OCI-LY7 (cell line): ENCODE measurements at places on chromosomes 4 and X. TPM values are rescaled to one million over a fixed set of nuclear protein-coding genes. Genes with fewer than 3 reads are reported as not detected.

PPP4R3C gene
- total RNA-seq = not detected in 2 replicates

AR gene
- not detected in 2 replicates for total RNA-seq

MMRN1 gene
- total RNA-seq = 0.13 TPM in 1 of 2 replicates, not detected in the other

SCML1 gene
- total RNA-seq = not detected in 2 replicates

ASB9 gene
- not detected in 2 replicates for total RNA-seq

GPRIN3 gene
- total RNA-seq = 9.3 and 9.9 TPM in 2 replicates

MAD2L1 gene
- total RNA-seq = 112 TPM in 2 replicates

ZNF630 gene
- 1.3 and 1.9 TPM in 2 replicates for total RNA-seq

ENAM gene
- total RNA-seq = 3.5 and 6.2 TPM in 2 replicates

PRPS1 gene
- 80.0 and 88.3 TPM in 2 replicates for total RNA-seq

FAAH2 gene
- total RNA-seq = 1.3 and 2.1 TPM in 2 replicates

RAI2 gene
- total RNA-seq = not detected in 2 replicates

TMEM165 gene
- 86.1 and 94.0 TPM in 2 replicates for total RNA-seq

NR0B1 gene
- total RNA-seq = not detected in 2 replicates

CENPI gene
- 45.5 and 47.4 TPM in 2 replicates for total RNA-seq

AKAP4 gene
- not detected in 2 replicates for total RNA-seq

CPE gene
- total RNA-seq = not detected in 2 replicates

PDHA2 gene
- not detected in 2 replicates for total RNA-seq

PRSS12 gene
- not detected in 2 replicates for total RNA-seq

PNMA3 gene
- total RNA-seq = not detected in 2 replicates

ARHGEF6 gene
- 64.5 and 79.5 TPM in 2 replicates for total RNA-seq

BGN gene
- not detected in 2 replicates for total RNA-seq

ATP1B4 gene
- not detected in 2 replicates for total RNA-seq

IGBP1 gene
- 60.5 and 61.7 TPM in 2 replicates for total RNA-seq

FAM120C gene
- total RNA-seq = 22.2 and 29.0 TPM in 2 replicates

BTC gene
- total RNA-seq = not detected in 2 replicates

FGF13 gene
- not detected in 2 replicates for total RNA-seq

TMEM47 gene
- total RNA-seq = not detected in 2 replicates

SPANXB1 gene
- not detected in 2 replicates for total RNA-seq

F8A1 gene
- total RNA-seq = 40.8 and 42.4 TPM in 2 replicates

MAGEA8 gene
- total RNA-seq = not detected in 2 replicates

PRKG2 gene
- total RNA-seq = 1.1 and 2.1 TPM in 2 replicates

PCDH7 gene
- total RNA-seq = not detected in 2 replicates
